Gastrocnemius medialis (tissue), 4 donors: ENCODE measurements at places on chromosomes 6 and 20. TPM values are rescaled to one million over a fixed set of nuclear protein-coding genes. Genes with fewer than 3 reads are reported as not detected.

Gene BANF2
- total RNA-seq = not detected

Gene TFAP2A
- total RNA-seq = not detected

Gene MMP24
- 0.10 TPM for total RNA-seq

Gene CYP39A1
- 0.24 TPM for total RNA-seq

Gene SRC
- 1.0 TPM for total RNA-seq

Gene ZNF337
- total RNA-seq = 8.5 TPM

Gene ADGB
- not detected for total RNA-seq

Gene FILIP1
- total RNA-seq = 74.4 TPM

Gene OPRM1
- not detected for total RNA-seq

Gene PGC
- total RNA-seq = not detected

Gene TRIM10
- total RNA-seq = not detected

Gene ECT2L
- total RNA-seq = not detected

Gene BPIFB4
- total RNA-seq = not detected

Gene XKR7
- total RNA-seq = not detected

Gene GUCA1A
- not detected for total RNA-seq

Gene SOX18
- 6.5 TPM for total RNA-seq

Gene LY6G6D
- total RNA-seq = not detected

Gene EYS
- 0.20 TPM for total RNA-seq

Gene CALHM5
- 0.56 TPM for total RNA-seq

Gene SPATS1
- not detected for total RNA-seq

Gene CCDC170
- not detected for total RNA-seq

Gene WFDC12
- total RNA-seq = not detected

Gene CST5
- not detected for total RNA-seq

Gene TFAP2D
- total RNA-seq = not detected

Gene ERVFRD-1
- not detected for total RNA-seq

Gene PRR18
- total RNA-seq = not detected

Gene HLA-DQA2
- total RNA-seq = not detected

Gene LYRM4
- 10.8 TPM for total RNA-seq

Gene SPAG4
- not detected for total RNA-seq

Gene JAG1
- 12.9 TPM for total RNA-seq

Gene TREM1
- not detected for total RNA-seq

Gene LBP
- 17.9 TPM for total RNA-seq

Gene SUPT3H
- total RNA-seq = 4.2 TPM

Gene PPP1R14C
- total RNA-seq = 37.0 TPM

Gene MOCS3
- total RNA-seq = 3.1 TPM

Gene SIRPA
- 15.6 TPM for total RNA-seq

Gene AFDN
- 22.2 TPM for total RNA-seq

Gene HCRTR2
- not detected for total RNA-seq

Gene OR2J3
- not detected for total RNA-seq

Gene LINC00237
- not detected for total RNA-seq

Gene GPRC6A
- not detected for total RNA-seq

Gene SIRPG
- not detected for total RNA-seq

Gene KCTD20
- total RNA-seq = 39.7 TPM

Gene CABLES2
- 4.7 TPM for total RNA-seq

Gene SLC12A5
- total RNA-seq = not detected

Gene TULP4
- 59.8 TPM for total RNA-seq

Gene SLC22A7
- not detected for total RNA-seq

Gene LGSN
- not detected for total RNA-seq

Gene CCM2L
- total RNA-seq = 5.8 TPM

Gene WFDC5
- not detected for total RNA-seq

Gene HSPA12B
- 8.5 TPM for total RNA-seq

Gene GATA5
- not detected for total RNA-seq

Gene TSBP1
- not detected for total RNA-seq
